IPS-NIHi11 (cell line): ENCODE measurements at places on chromosomes 4 and X.

DNA sequence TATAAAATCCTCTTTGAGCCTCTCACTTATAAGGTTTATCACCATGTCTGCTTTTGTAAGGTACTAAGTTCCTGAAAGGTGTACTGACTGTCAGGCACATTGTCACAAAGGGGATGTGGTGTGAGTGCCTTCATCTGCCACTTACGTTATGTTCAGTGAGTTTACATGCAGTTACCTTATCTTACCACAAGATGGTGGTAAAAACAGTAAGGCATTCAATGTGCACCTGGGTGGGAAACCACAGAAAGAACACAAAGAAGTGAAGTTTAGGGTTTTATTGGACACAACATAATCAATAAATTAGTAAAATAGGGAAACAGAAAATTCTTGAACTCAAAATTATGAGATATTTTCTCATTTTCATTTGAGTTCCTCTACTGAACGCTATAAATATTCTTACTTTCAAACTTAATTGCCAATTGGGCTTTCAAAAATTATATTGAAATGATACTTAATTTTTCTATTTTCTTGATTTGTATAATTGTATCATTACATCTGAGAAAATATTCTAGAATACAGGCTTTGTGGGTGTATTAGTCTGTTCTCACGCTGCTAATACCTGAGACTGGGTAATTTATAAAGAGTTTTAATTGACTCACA, 650.8 kb downstream of the PCDH7 start:
- DNase-seq: peak; percentile 69

DNA sequence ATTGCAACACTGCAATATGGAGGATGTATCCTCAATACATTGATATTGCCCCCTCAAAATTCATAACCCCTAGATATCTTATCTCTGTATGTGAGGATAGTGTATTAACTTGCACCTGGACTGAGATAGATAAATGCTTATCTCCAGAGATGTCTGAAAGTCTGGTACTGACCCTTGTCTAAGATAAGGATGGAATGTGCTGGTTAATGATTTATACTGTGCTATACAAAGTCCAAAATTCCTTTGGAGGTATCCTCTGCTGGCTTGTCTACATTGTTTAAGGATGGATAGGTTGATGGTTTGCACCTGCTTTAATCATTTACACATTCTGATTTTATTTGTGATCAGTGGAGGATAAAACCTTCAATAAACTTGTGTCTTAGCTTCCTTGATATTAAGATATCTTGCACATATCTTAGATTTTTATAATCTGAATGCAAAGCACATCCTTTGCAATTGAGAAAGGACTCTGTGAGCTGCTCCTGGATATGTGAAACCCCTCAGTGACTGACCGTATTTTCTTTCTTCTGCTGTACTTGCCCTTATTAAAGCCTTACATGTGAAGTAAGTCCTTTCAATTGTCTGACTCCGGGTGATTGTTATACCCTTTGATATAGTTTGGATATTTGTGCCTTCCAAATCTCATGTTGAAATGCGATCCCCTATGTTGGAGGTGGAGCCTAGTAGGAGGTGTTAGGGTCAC, 430.3 kb upstream of the MAOA start:
- DNase-seq: no peak

DNA sequence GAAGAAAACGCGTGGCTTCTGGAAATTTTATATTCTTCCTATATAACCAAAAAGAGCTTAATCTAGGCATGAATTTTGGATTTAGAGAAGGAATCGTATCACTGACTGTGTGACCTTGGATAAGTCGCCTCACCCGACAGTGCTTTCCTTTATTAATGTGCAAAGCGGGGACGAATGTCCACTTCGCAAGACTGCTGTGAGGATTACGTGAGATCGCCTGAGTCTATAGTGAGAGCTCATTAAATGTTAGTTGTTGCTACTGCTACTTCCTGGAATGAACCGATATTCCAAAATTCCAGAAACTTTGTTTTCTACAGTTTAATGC, 448 bp upstream of the TBC1D8B start:
- DNase-seq: no peak

- peak; percentile 87 for DNase-seq
These were observed 34.3 kb downstream of the NALF2 start for GRCh38 chrX:69538321-69538876.

DNA sequence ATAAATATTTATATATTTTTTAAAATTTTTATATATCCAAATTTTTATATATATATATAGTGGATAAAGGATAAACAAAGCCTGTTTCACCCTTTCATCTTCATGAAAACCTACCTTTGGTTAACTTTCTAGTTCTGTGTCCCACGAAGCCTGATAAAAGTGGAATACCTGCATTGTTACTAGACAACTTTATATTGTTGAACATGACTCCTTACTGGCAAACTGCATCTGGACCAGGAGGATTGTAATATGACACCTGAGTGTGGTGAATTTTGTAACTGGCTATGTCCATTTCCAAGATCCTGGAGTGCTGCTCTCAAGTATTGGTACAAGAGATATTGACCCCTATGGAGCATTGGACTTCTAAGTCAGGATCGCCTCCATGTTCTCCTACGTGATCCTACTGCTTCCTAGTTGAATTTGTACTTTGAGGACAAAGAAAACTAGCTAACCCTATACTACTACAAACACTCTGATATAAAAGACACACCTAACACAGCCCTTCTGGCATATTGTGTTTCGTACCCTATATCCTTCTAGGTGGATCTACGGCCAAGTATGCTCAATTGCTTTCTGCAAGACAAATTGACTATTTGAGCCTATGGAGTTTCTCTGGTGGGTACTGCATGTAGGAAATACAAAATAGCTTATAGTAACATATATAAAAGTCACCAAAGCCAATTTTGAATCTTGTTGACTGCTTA, 61.3 kb upstream of the PRRG1 start:
- DNase-seq: no peak

GRCh38 chr4:46329118-46329976, 60.6 kb downstream of the GABRA2 start:
- DNase-seq: peak; percentile 35
